Central memory CD8-positive, alpha-beta T cell (primary cell): ENCODE measurements at places on chromosomes 1 and 21.

DNA sequence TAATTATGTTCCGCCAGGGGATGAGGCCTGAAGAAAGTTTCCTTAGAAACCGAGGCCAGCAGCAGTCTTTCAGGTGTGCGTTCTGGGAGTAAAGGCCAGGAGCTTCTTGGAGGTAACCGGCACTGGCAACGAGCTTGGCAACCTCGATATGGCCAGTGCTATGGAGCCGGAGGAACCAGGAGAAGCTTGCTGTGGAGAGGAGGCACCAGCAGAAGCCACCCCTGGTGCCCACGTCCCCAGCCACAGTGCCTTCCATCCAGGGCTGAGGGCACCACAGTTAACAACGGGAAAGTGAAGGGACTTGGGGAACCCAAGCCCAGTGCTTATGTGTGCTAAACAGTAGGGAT lies 41.5 kb upstream of the LIN9 start:
- H3K36me3 ChIP-seq = peaks cover 1% of the 10 kb centered on the region
- H3K4me3 ChIP-seq = no peak overlapping the region
- no peaks in the 10 kb centered on the region for H3K4me1 ChIP-seq
- DNase-seq = no peak

DNA sequence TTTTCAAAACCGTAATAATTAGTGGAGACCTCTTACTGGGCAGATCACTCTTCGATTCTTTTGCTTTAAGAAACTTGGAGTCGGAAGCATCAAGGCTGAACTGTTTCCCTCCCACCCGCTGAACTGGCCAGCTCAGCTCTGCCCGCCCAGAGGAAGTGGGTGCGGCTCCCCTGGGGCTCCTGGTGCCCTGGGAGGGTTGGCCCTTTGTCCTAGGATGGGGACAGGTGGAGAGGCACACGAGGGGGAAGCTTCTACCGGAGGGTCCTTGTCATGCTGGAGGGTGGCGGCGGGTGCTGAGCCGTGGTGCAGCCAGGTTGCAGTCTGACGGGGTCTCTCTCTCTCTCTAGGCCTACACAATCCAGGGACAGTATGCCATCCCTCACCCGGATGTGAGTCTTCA lies 64.3 kb upstream of the COL6A1 start:
- H3K27ac ChIP-seq = no peak overlapping the region
- no peak for DNase-seq
- peaks cover 5% of the 10 kb centered on the region for H3K4me1 ChIP-seq
- no peak overlapping the region for H3K4me3 ChIP-seq
- peaks cover 12% of the 10 kb centered on the region for H3K27me3 ChIP-seq

DNA sequence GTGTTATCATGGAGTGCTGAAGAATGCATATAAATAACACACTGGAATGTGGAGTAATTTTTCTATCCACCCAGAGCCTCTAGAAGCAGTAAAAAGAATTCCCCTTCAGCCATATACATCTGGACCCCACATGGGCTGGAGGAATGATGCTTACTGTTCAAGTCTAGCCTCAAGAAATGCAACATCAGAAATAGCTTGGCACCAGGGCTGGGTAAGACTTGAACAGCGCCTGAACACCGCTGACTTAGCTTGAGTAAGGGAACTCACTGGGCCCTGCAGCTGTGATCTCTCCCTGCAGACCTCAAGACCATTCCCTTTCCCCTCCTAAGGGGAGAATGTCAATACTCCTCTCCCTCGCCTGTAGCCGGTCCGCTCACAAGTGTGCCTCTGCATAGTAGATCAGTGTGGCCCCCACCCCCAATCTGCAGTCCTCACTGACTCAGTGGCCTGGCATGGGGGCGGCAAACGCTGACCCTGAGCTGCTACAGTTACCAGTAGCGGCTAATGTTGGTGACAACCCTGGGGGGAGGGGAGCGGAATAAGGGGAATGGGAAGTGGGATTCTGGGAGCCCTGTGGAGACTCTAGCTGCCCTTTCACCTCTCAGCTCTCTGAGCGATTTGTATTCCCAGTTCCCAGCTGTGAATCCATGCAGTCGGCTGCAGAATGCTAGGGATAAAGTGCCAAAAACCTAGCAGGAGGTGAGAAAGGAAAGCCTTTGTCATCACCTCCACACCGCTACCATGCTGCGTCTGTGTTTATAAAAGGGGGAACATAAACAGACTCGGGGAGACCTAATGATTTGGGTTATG lies 483.9 kb downstream of the DISC1 start:
- no peak overlapping the region for H3K4me3 ChIP-seq
- no peaks in the 10 kb centered on the region for H3K4me1 ChIP-seq

GRCh38 chr21:28704746-28705145 lies 287.9 kb downstream of the LTN1 start:
- H3K4me1 ChIP-seq = peaks cover 26% of the 10 kb centered on the region
- H3K27ac ChIP-seq = no peak overlapping the region
- no peaks in the 10 kb centered on the region for H3K27me3 ChIP-seq
- H3K36me3 ChIP-seq = peaks cover 1% of the 10 kb centered on the region
- H3K4me3 ChIP-seq = no peak overlapping the region

DNA sequence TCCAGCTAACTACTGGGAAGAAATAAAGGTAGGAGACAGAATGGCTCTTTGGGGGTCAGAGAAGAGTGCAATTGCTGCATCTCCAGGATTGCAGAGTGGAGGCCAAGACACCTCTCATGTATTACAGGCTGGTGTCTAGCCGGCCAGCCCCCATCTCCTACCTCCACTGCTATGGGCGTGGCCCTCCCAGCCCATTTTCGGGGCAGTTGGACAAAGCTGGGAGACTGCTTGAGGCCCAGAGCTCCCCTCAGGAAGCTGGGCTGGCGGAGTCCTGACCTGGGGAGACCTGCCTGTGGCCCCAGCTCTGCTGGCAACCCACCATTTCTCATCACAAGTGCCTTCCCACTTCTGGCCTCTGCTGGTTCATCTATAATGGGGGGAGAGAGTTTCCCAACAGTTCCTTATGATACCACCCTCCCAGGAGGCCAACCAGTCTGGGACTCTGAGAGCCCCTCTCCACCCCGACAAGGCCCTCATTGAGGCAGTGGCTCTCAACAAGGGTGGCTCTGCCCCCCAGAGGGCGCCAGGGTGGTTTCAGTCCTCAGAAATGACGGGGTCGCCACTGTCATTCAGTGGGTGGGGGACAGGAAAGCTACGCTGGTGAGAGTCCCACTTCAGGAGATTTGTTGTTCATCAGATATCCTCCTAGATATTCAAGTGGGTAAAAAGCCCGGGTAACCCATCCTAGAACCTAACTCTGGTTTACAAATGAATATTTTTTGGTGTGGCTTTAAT lies 11.5 kb downstream of the RAP1GAP start:
- no peak overlapping the region for H3K27ac ChIP-seq
- no peak for DNase-seq
- peaks cover 12% of the 10 kb centered on the region for H3K36me3 ChIP-seq

DNA sequence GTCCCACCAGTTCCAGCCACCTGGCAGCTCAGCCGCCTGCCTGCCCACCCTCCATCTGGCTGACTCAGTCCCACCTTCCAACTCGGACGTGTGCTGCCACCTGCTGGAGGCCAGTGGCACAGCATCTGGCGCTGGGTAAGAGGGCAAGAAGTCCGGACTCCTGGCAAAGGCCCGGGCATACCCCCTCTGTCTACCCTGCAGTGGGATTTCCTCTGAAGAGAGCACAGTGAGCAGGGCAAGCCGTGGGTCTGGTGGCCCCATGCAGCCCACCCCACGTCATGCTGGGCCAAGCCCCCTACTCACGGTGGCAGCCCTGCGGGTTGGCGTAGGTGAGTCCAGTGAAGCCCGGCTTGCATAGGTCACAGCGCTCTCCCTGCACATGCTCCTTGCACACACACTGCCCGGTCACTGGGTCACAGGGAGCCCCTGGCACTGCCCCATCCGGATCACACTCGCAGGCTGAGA lies 24.5 kb downstream of the LAMB3 start:
- H3K4me1 ChIP-seq = no peaks in the 10 kb centered on the region
- H3K36me3 ChIP-seq = no peaks in the 10 kb centered on the region
- DNase-seq = peak; percentile 47
- H3K27ac ChIP-seq = no peak overlapping the region

DNA sequence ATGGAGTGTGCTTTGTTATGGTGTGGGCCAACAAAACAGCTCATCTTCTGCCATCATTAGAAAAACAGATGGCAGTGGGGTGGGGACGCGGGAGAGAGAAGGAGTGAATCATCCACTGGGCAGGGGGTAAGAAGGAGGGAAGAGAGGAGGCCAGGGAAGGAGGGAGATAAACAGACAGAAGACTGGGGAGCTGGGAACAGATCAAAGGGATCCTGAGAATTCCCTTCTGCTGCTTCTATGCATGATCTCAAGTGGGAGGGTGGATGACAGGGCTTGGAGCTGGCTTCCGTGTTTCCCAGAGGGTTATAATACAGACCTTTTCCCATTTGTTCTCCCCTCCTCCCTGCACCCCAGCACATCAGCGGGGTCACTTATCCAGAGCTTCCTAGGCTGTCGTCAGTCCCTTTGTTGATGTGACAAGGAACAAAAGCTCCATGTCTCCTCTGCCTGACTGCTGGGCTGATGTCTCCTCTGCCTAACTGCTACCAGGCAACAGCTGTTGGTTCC lies 338.6 kb downstream of the PAPPA2 start:
- no peak overlapping the region for H3K4me3 ChIP-seq
- H3K27ac ChIP-seq = no peak overlapping the region
- no peaks in the 10 kb centered on the region for H3K4me1 ChIP-seq
- no peak for DNase-seq
- no peaks in the 10 kb centered on the region for H3K27me3 ChIP-seq

- H3K27ac ChIP-seq = no peak overlapping the region
- no peaks in the 10 kb centered on the region for H3K4me1 ChIP-seq
- H3K27me3 ChIP-seq = no peaks in the 10 kb centered on the region
- H3K4me3 ChIP-seq = no peak overlapping the region
- DNase-seq = no peak
- peaks cover 2% of the 10 kb centered on the region for H3K36me3 ChIP-seq
Observed at GRCh38 chr21:25907573-25908275, 173.0 kb downstream of the GABPA start.

- H3K27me3 ChIP-seq = no peaks in the 10 kb centered on the region
- H3K36me3 ChIP-seq = no peaks in the 10 kb centered on the region
- DNase-seq = no peak
- no peak overlapping the region for H3K27ac ChIP-seq
- no peak overlapping the region for H3K4me3 ChIP-seq
- no peaks in the 10 kb centered on the region for H3K4me1 ChIP-seq
Observed at GRCh38 chr21:29242201-29242600, 56.5 kb upstream of the BACH1 start.

GRCh38 chr1:241817956-241818612 lies 29.9 kb upstream of the EXO1 start:
- H3K27me3 ChIP-seq = peaks cover 20% of the 10 kb centered on the region
- H3K27ac ChIP-seq = no peak overlapping the region
- no peaks in the 10 kb centered on the region for H3K4me1 ChIP-seq
- H3K36me3 ChIP-seq = no peaks in the 10 kb centered on the region

- H3K4me1 ChIP-seq = no peaks in the 10 kb centered on the region
- no peak overlapping the region for H3K4me3 ChIP-seq
- H3K27ac ChIP-seq = no peak overlapping the region
- DNase-seq = no peak
- H3K27me3 ChIP-seq = peaks cover 85% of the 10 kb centered on the region
- H3K36me3 ChIP-seq = no peaks in the 10 kb centered on the region
Observed at GRCh38 chr21:45655124-45655523, 11.6 kb downstream of the PCBP3 start.

GRCh38 chr1:18041685-18042355 lies 65.8 kb upstream of the IGSF21 start:
- H3K4me3 ChIP-seq = no peak overlapping the region
- peaks cover 24% of the 10 kb centered on the region for H3K27me3 ChIP-seq
- DNase-seq = no peak

GRCh38 chr1:205714190-205714905 lies 34.0 kb upstream of the SLC45A3 start:
- H3K27me3 ChIP-seq = no peaks in the 10 kb centered on the region
- DNase-seq = no peak
- peak overlapping the region; percentile 18 for H3K27ac ChIP-seq
- H3K4me1 ChIP-seq = peaks cover 14% of the 10 kb centered on the region
- no peak overlapping the region for H3K4me3 ChIP-seq
- peaks cover 40% of the 10 kb centered on the region for H3K36me3 ChIP-seq

GRCh38 chr1:65924471-65924870 lies 131.8 kb downstream of the PDE4B start:
- peaks cover 2% of the 10 kb centered on the region for H3K36me3 ChIP-seq
- H3K27ac ChIP-seq = no peak overlapping the region
- H3K27me3 ChIP-seq = peaks cover 30% of the 10 kb centered on the region

GRCh38 chr21:21163904-21164303 lies 165.7 kb downstream of the NCAM2 start:
- no peaks in the 10 kb centered on the region for H3K36me3 ChIP-seq
- no peaks in the 10 kb centered on the region for H3K4me1 ChIP-seq
- H3K27ac ChIP-seq = no peak overlapping the region
- H3K4me3 ChIP-seq = no peak overlapping the region
- no peaks in the 10 kb centered on the region for H3K27me3 ChIP-seq

GRCh38 chr21:24428591-24429199 lies 1178.6 kb downstream of the MRPL39 start:
- H3K36me3 ChIP-seq = peaks cover 1% of the 10 kb centered on the region
- DNase-seq = no peak
- peak overlapping the region; percentile 75 for H3K4me3 ChIP-seq
- peak overlapping the region; percentile 50 for H3K27ac ChIP-seq

GRCh38 chr1:212030936-212031528 lies 4.3 kb downstream of the INTS7 start:
- peaks cover 14% of the 10 kb centered on the region for H3K36me3 ChIP-seq
- no peak for DNase-seq
- no peaks in the 10 kb centered on the region for H3K27me3 ChIP-seq

DNA sequence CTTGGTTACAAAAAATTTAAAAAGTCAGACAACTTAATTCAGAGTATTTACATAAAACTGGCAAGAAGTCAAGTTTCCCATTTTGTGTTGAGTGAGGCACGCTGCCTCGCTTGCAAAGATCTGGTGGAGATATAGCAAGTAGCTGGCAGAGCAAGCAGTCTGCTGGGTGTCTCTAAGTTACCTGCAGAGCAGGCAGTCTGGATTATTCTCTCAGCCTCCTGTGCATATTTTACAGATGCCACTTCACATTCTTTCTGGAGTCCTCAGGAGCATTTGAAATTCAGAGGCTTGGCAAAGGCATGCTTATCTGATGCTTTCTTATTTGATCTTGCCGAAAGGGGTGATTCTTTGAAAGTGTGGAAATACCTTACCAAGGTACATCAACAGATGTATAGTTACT lies 640.4 kb upstream of the ADGRL4 start:
- H3K27ac ChIP-seq = no peak overlapping the region
- DNase-seq = no peak
- no peak overlapping the region for H3K4me3 ChIP-seq
- H3K36me3 ChIP-seq = no peaks in the 10 kb centered on the region

DNA sequence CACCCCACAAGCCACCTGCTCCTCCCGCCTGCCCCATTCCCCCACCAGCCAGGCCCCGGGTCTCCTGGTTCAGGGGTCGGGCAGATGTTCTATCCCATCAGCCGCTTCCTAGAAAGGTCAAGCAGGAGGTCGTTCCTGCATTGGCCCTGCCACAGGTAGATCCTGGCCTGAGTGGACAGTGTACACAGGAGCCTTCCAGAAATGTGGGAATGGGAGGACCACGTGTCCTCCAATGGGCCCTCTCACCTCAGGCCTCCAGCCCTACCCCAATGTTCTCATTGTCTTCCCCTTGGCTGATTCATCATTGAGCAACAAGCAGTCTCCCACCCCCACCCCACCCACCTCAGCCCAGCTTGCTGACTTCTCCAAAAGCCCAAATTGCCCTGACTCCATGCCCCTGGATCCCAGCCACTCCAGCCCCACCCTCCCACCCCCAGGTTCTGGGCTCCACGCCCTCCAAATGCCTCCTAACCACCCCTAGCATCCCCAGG lies 2.1 kb downstream of the S100A16 start:
- no peaks in the 10 kb centered on the region for H3K4me1 ChIP-seq
- no peak overlapping the region for H3K27ac ChIP-seq
- H3K4me3 ChIP-seq = no peak overlapping the region
- DNase-seq = no peak

GRCh38 chr1:193404236-193404635 lies 217.8 kb upstream of the B3GALT2 start:
- H3K27me3 ChIP-seq = no peaks in the 10 kb centered on the region
- no peaks in the 10 kb centered on the region for H3K36me3 ChIP-seq
- peaks cover 6% of the 10 kb centered on the region for H3K4me1 ChIP-seq
- no peak overlapping the region for H3K27ac ChIP-seq
- H3K4me3 ChIP-seq = no peak overlapping the region
